ENCODE measurements at places on chromosomes 1 and 21. TPM values are rescaled to one million over a fixed set of nuclear protein-coding genes. Genes with fewer than 3 reads are reported as not detected.
A peak's percentile ranks its signal among the peaks of the same experiment; 100 is the strongest.

Gene SFN
- total RNA-seq, result 1.5 TPM

Gene PLA2G2F
- total RNA-seq, result not detected

Gene ST6GALNAC5
- not detected for total RNA-seq

Gene AIM2
- 224 TPM for total RNA-seq

Gene NRIP1
- 4.4 TPM for total RNA-seq

Gene EPHA2
- 0.33 TPM for total RNA-seq

Gene FAM72C
- total RNA-seq, result 24.0 TPM

GRCh38 chr1:92934395-92935378, 26.6 kb downstream of the DIPK1A start:
- DNase-seq, result no peak
- H3K4me1 ChIP-seq, result peaks cover 41% of the 10 kb centered on the region
- no peaks in the 10 kb centered on the region for H3K27me3 ChIP-seq
- peaks cover 6% of the 10 kb centered on the region for H3K36me3 ChIP-seq

GRCh38 chr1:30008998-30009657, 714.3 kb downstream of the MATN1 start:
- peaks cover 2% of the 10 kb centered on the region for H3K27me3 ChIP-seq
- DNase-seq, result no peak
- H3K27ac ChIP-seq, result no peak overlapping the region
- no peak overlapping the region for H3K4me3 ChIP-seq

DNA sequence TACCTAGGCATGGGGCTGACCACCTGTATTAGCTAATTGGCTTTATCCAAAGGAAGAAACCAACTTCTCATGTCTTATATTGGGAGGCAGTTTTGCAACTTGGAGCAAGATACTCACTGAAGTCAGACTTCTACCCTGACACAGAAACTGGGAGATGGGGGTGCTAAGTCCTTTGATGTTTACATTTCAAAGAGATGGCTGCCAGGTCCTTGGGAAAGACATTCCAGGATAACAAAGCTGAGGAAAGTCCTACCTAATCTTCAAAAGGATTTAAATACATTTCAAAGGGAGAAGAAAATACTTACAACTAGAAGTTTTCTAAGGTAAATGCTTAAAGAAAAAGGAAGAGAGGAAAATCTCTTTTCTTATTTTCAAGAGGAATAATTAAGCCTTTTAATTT, 62.1 kb downstream of the FH start:
- no peaks in the 10 kb centered on the region for H3K36me3 ChIP-seq
- DNase-seq, result no peak
- peaks cover 2% of the 10 kb centered on the region for H3K27me3 ChIP-seq

DNA sequence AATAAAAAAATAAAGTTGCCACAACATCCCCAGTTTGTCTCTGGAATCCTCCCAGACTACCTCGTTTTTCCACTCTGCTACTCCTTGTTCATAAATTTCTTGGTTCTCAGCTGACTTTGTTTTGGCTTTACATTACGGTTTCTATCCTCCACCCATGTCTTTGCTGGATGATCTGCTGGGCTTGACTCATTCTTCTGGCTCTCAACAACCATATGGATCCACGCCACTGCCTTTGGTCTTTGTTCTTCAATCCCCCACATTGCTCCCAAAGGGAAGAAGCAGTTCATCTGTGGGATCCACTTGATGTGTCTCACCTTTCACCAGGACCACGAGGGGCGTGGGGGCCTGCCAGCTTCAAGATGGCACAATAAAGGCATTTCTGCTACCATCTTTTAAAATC, 67.1 kb upstream of the NBL1 start:
- DNase-seq, result no peak
- H3K4me1 ChIP-seq, result peaks cover 6% of the 10 kb centered on the region
- H3K36me3 ChIP-seq, result no peaks in the 10 kb centered on the region
- H3K27ac ChIP-seq, result no peak overlapping the region

DNA sequence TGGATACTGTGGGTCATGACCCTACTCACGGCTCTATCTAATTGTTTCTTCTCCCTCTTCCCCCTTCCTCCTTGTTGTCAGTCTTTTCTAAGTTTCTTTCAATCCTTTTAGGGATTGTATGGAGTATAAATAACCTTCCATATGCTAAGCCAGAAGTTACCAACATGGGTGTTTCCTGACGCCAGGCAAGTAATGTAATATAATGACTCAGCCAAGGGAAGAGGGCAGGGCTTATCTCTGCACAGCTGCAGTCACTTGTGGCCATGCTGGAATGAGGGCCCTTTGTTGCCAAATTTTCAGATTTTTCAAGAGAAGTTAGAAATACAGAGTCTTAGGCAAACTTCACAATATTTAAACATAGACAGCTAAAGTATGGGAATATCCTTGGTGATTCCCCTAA, 194.6 kb downstream of the ST6GALNAC3 start:
- H3K36me3 ChIP-seq, result no peaks in the 10 kb centered on the region
- DNase-seq, result no peak
- peaks cover 48% of the 10 kb centered on the region for H3K4me1 ChIP-seq
- no peak overlapping the region for H3K4me3 ChIP-seq

DNA sequence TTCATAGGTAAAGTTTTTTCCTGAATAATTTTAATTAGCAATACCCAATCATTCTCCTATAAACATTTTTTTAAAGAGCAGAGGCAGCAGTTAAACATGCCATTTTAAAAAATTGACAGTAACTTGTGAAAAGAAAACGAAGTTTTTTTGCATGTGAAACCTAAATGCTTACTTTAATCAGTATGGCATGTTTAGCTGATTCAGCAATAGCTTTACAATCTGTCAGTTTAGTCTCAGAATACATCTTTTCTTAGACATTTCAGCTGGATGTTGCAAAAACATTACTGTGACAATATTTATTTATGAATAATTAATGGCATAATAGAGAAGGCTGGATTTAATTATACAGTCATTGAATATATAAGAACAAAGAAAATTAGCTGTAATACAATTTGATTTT, 1132.4 kb upstream of the ADGRL2 start:
- H3K27me3 ChIP-seq, result no peaks in the 10 kb centered on the region
- H3K27ac ChIP-seq, result no peak overlapping the region
- DNase-seq, result no peak
- H3K4me1 ChIP-seq, result no peaks in the 10 kb centered on the region

- H3K4me3 ChIP-seq, result no peak overlapping the region
- peaks cover 4% of the 10 kb centered on the region for H3K36me3 ChIP-seq
- peaks cover 20% of the 10 kb centered on the region for H3K4me1 ChIP-seq
- DNase-seq, result no peak
- no peak overlapping the region for H3K27ac ChIP-seq
- no peaks in the 10 kb centered on the region for H3K27me3 ChIP-seq
Observed at GRCh38 chr1:223319905-223320580, 43.9 kb downstream of the SUSD4 start.

GRCh38 chr1:228154670-228155571, 5.2 kb downstream of the GJC2 start:
- no peaks in the 10 kb centered on the region for H3K27me3 ChIP-seq
- peaks cover 10% of the 10 kb centered on the region for H3K4me1 ChIP-seq
- H3K36me3 ChIP-seq, result no peaks in the 10 kb centered on the region
- no peak overlapping the region for H3K4me3 ChIP-seq

DNA sequence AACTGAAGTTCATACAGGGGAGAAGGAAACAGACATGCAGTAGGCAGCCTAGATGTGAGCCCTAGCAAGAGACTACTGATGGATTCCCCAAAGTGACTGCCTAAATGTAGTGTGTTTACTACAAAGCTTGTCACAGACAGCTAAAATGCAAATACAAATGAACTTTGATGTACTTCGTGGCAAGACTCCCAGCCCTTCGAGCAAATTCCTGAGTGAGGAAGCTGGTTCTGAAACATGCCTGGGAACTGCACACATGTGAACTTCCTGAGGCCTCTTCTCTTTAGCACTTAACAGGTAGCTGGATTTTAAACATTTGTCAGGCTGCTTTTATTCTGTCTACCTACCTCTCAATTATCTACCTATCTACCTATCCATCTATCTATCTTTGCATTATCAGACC, 6.7 kb upstream of the IRF2BP2 start:
- H3K27me3 ChIP-seq, result no peaks in the 10 kb centered on the region
- H3K4me3 ChIP-seq, result no peak overlapping the region
- no peak for DNase-seq
- H3K4me1 ChIP-seq, result peaks cover 29% of the 10 kb centered on the region

- H3K4me3 ChIP-seq, result no peak overlapping the region
- peaks cover 11% of the 10 kb centered on the region for H3K4me1 ChIP-seq
- H3K27ac ChIP-seq, result no peak overlapping the region
- peaks cover 46% of the 10 kb centered on the region for H3K36me3 ChIP-seq
- no peaks in the 10 kb centered on the region for H3K27me3 ChIP-seq
Observed at GRCh38 chr1:225981714-225982113, 17.4 kb downstream of the SDE2 start.

GRCh38 chr1:159881622-159882526, 18.1 kb downstream of the CFAP45 start:
- no peaks in the 10 kb centered on the region for H3K36me3 ChIP-seq
- peak; percentile 53 for DNase-seq
- H3K27ac ChIP-seq, result no peak overlapping the region
- H3K27me3 ChIP-seq, result no peaks in the 10 kb centered on the region
- H3K4me1 ChIP-seq, result no peaks in the 10 kb centered on the region

- no peak overlapping the region for H3K27ac ChIP-seq
- no peak for DNase-seq
- H3K36me3 ChIP-seq, result no peaks in the 10 kb centered on the region
- no peak overlapping the region for H3K4me3 ChIP-seq
Observed at GRCh38 chr1:62346886-62347285, 27.7 kb upstream of the KANK4 start.

GRCh38 chr21:33843216-33843615, 72.4 kb downstream of the ATP5PO start:
- H3K4me1 ChIP-seq, result no peaks in the 10 kb centered on the region
- H3K27ac ChIP-seq, result no peak overlapping the region
- H3K27me3 ChIP-seq, result peaks cover 2% of the 10 kb centered on the region
- H3K4me3 ChIP-seq, result no peak overlapping the region
- no peak for DNase-seq
- H3K36me3 ChIP-seq, result no peaks in the 10 kb centered on the region

DNA sequence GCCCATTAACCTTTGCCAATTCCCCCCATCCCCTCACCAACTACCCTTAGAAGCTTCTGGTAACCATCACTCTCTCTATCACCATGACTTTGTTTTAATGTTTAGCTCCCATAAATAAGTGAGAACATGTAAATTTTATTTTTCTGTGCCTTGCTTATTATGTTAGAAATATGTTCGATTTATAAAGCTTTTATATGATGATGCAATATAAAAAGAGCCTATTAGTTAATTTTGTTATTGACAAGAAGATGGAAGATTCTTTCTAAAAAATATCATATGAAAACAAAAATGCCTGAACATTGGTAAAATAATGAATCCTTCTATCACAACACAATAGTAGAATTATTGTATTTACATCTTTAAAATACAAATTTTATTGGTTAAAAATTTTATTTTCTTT, 836.1 kb upstream of the TMPRSS15 start:
- DNase-seq, result no peak
- no peak overlapping the region for H3K4me3 ChIP-seq
- H3K27ac ChIP-seq, result no peak overlapping the region
- H3K36me3 ChIP-seq, result no peaks in the 10 kb centered on the region

GRCh38 chr1:1124786-1125642, 9.1 kb upstream of the C1orf159 start:
- H3K36me3 ChIP-seq, result no peaks in the 10 kb centered on the region
- DNase-seq, result no peak
- H3K4me3 ChIP-seq, result no peak overlapping the region
- no peaks in the 10 kb centered on the region for H3K27me3 ChIP-seq
- H3K4me1 ChIP-seq, result peaks cover 3% of the 10 kb centered on the region

GRCh38 chr1:36187800-36188593, 32.0 kb downstream of the MAP7D1 start:
- H3K27me3 ChIP-seq, result no peaks in the 10 kb centered on the region
- H3K36me3 ChIP-seq, result no peaks in the 10 kb centered on the region
- H3K4me3 ChIP-seq, result no peak overlapping the region
- peak overlapping the region; percentile 55 for H3K27ac ChIP-seq
- peak; percentile 89 for DNase-seq

- no peak overlapping the region for H3K27ac ChIP-seq
- DNase-seq, result no peak
- H3K4me1 ChIP-seq, result peaks cover 15% of the 10 kb centered on the region
- no peak overlapping the region for H3K4me3 ChIP-seq
Observed at GRCh38 chr1:91645031-91645430, 144.4 kb downstream of the CDC7 start.

DNA sequence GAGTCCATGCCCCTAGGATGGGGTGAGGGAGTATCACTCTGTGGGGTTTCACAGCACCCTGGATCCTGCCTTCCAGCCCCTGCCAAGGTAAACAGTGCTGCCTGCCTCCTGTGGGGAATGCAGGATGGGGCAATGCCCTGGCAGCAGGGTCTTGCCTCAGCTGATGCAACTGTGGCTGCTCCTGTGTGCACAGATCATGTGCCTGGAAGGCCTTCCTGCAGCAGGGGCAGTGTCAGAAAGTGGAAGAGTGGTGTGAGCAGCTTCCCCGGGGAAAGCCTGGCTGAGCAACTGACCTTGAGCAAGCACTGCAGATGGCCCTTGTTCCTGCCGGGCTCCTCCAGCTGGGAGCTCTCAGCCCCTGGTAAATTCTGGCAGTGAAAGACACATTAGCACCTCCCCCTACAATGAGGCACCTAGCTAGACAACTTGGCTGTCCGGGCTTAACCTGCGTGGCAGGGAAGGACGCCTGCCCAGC, 9.9 kb downstream of the TOR3A start:
- H3K27ac ChIP-seq, result peak overlapping the region; percentile 23
- peaks cover 16% of the 10 kb centered on the region for H3K36me3 ChIP-seq
- H3K4me1 ChIP-seq, result no peaks in the 10 kb centered on the region
- no peak for DNase-seq

DNA sequence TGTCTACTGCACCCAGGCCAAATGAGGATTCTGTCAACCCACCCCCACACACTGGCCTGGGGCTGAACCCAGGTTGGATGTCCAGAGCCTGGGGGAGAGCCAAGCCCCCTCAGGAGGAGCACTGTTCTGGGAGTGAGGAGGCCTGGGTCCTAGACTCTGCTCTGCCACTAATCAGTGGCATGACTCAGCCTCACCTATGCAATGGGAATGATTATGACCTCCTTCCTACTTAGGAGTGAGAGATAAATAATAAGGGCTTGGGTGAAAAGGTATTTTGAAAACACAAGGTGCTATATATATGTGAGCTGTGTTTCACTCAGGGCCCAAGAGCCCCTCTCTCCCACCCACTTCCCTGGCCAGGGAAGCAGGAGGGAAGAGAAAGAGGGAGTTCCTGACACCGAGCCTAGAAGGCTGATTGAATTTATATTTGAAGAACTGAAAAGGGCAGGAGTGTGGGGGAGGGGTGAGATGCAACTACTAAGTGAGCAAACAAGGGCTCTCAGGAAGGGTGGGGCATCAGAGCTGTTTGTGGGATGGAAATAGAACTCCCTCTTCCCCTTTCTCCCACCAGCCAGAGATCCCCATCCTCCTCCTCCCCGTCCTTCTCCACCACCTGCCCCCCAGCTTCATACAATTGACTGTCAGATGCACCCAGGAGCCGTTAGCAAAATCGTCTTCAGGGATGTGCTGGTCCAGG, 8.2 kb downstream of the IGSF9 start:
- H3K27me3 ChIP-seq, result peaks cover 3% of the 10 kb centered on the region
- peaks cover 6% of the 10 kb centered on the region for H3K4me1 ChIP-seq
- no peak overlapping the region for H3K4me3 ChIP-seq
- DNase-seq, result no peak
- H3K36me3 ChIP-seq, result no peaks in the 10 kb centered on the region

- DNase-seq, result peak; percentile 85
- no peaks in the 10 kb centered on the region for H3K27me3 ChIP-seq
- peak overlapping the region; percentile 93 for H3K4me3 ChIP-seq
- H3K27ac ChIP-seq, result peak overlapping the region; percentile 84
- peaks cover 53% of the 10 kb centered on the region for H3K4me1 ChIP-seq
- H3K36me3 ChIP-seq, result peaks cover 48% of the 10 kb centered on the region
Observed at GRCh38 chr1:161119092-161119903, 1.4 kb downstream of the NIT1 start.

- H3K4me1 ChIP-seq, result peaks cover 24% of the 10 kb centered on the region
- no peak overlapping the region for H3K4me3 ChIP-seq
- no peak for DNase-seq
- H3K36me3 ChIP-seq, result no peaks in the 10 kb centered on the region
- no peak overlapping the region for H3K27ac ChIP-seq
Observed at GRCh38 chr1:230163205-230163604, 96.2 kb downstream of the GALNT2 start.

Measured in activated CD4-positive, alpha-beta memory T cell treated with anti-CD3 and anti-CD28 coated beads for 36 hours (primary cell).